ENCODE measurements at places on chromosomes 13 and 19.

DNA sequence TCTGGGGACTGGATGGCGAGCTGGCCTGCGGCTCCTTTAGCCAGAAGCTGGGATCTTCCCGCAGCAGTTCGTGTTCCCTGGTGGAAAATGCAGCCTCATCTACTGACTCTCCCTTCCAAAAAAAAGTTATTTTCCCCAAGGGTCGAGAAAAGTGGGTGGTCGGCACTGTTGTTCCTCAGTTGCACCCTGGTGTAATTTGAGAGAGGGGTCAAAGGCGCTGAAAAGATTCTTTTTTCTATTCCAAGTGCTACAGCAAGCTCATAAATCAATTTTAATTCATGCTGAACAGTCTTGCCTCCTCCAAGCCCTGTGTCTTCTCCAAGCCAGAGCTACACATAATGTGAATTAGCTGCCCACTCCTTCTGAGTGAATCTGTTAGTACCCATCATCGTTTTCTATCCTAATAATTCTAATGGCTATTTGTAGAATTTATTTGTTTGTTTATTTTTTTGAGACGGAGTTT, 774 bp downstream of the SLC25A15 start:
- no peak for DNase-seq

- no peak for DNase-seq
Observed at GRCh38 chr13:28890712-28891111, 70.6 kb downstream of the MTUS2 start.

DNA sequence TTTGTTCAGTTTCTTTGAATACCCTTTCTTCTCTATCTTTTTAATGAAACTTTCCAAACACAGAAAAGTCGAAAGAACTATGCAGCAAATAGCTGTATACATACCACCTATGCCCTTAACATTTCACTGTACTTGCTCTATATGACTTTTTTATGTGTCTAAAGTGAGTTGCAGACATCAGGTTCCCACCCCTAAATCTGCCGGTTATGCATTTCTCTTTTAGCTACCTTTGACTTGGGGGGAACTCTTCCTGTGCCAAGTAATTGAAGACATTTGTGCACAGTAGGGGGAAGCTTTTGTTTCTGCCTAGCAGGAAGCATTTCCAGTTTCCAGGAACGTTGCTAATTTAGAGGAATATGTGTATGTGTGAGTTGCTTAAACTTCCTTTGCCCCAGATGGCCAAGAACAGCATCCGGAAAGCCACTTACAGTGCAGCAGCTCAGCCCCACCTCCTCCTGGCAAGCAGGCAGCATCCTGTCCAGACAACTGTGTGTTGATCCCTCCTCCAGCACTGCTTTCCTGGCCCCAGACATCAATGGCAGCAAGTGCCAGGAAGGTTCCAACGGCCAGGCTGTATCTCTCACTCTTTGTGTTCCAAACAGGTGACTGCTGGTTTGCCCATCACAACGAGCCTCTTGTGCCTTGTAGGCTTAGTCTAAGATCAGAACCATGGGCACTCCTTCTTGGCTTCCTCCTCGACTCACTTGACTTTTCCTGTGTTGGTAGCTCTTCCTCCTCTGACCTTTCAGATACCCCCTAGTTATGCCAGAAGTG, 14.7 kb upstream of the GRAMD1A start:
- DNase-seq: no peak

- no peak for DNase-seq
Observed at GRCh38 chr19:39112338-39112890, 13.2 kb upstream of the PAK4 start.

GRCh38 chr19:20080656-20081055, 2.9 kb downstream of the ZNF90 start:
- DNase-seq: no peak

DNA sequence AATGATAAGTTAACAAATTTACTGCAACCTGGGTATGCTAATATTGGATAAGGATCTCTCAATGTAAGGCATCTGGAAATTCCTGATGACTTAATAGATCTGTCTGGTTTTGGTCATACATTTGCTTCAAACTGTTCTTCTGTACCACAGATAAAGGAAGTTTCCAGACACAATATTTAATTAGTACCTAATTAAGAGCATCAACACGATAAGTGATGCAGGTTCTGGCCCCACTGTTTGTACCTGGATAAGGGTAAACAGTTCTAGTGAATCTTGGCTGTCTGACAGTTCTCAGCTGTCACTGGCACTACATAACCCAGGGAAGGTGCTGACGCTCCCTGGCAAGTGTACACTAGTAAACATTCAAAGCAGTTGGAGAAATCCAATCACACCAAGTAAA, 165.6 kb downstream of the MZT1 start:
- no peak for DNase-seq

GRCh38 chr19:16259385-16260159, 61.9 kb downstream of the AP1M1 start:
- no peak for DNase-seq

DNA sequence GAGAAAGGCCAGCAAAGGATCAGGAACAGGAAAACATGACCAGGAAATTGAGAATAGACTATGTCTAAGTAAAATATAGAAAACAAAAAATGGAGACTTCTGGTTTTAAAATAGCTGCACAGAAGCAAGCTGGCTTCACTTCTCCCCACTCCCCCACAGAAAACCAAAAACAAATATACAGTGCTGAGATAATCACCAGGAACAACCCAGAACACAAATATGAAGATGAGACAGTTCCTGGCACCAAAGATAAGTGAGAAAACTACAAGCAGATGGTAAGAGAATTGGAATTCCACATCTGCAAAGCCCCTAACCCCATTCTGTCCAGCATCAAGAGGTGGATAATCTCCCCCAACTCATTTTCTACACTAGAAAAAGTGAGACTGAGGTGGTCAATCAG, 397.7 kb downstream of the SUCLA2 start:
- DNase-seq: no peak

- DNase-seq: no peak
Observed at GRCh38 chr13:87941226-87941625, 270.1 kb downstream of the SLITRK5 start.

GRCh38 chr13:72850959-72851677, 69.2 kb downstream of the PIBF1 start:
- DNase-seq: no peak

GRCh38 chr13:109389456-109389855, 396.9 kb downstream of the IRS2 start:
- DNase-seq: no peak

- no peak for DNase-seq
Observed at GRCh38 chr13:48436661-48437288, 23.9 kb upstream of the LPAR6 start.

GRCh38 chr19:5326986-5327623, 13.5 kb downstream of the PTPRS start:
- DNase-seq: no peak

DNA sequence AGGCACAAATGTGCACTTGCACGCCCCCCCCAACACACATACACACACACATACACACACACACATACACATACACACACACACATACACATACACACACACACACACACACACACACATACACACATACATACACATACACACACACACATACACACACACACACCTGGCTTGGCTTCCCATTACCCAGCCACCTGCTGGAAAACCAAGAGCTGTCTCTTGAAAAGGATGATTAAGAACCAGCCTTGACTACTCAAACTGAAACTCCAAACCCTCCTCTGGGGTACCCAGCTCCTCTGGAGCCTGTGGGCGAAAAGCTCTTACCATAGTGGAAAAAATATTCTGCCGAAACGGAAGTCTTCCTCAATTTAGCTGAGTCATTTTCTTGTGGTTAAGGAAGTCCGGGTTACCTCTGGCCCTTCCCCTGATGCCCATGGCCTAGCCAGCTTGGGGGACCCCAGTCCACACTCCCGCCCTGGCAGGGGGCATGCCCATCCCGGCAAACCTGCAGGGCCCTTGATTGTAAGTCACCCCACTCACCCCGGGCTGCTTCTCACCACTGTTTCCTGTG, 21.9 kb downstream of the CEBPA start:
- peak; percentile 44 for DNase-seq

DNA sequence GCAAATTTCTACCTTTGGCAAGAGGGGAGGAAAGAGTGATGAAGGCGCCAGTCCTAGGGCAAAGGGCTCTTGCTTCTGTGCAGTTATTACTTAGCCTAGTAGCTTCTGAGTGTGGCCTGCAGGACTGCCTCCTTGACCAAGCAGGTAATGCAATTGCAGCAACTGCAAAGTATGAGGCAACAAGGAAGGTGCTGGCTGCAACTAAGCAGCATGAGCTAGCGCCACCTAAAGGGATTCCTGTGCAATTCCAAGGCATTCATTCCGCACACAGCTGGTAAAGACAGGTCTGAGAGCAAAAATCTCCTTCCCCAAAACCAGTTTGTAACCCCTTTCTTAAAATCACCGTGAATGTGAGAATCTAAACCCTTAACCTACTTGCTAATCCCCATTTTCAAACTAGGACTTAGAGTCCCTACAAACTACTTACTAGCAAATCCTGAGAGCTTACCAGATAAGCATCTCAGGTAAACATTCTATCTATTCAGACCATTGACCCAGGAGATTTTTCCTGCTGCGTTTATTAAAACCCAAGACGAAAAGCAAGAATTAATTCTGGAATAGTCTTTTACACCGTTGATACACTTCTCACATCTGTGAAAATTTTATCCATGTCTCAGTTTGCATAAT, 62.9 kb downstream of the DCT start:
- DNase-seq: no peak

GRCh38 chr13:110907951-110908898, 6.6 kb downstream of the ANKRD10 start:
- no peak for DNase-seq

- DNase-seq: no peak
Observed at GRCh38 chr19:32233091-32233490, 112.3 kb upstream of the ZNF507 start.

- peak; percentile 28 for DNase-seq
Observed at GRCh38 chr19:45253396-45254027, 2.4 kb downstream of the MARK4 start.

DNA sequence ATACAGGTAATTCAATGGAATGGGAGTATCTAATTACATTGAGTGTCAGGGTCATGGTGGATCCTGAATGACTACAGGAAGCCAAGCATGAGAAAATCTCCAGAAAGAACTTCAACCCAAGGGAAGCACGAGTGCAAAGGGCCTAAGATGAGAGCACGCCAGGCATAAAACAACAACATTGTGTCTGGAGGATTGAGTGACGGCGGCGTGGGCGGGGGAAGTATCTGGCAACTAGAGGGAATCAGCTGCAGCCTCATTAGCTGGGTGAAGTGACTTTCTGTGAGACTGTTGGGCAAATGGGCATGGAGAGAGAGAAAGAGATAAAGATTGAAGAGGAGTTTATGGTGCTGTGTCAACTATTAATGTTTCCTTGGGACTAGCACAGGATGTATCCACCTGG, 194.3 kb downstream of the GPC6 start:
- DNase-seq: no peak

- no peak for DNase-seq
Observed at GRCh38 chr19:3725640-3726310, 17.6 kb downstream of the TJP3 start.

DNA sequence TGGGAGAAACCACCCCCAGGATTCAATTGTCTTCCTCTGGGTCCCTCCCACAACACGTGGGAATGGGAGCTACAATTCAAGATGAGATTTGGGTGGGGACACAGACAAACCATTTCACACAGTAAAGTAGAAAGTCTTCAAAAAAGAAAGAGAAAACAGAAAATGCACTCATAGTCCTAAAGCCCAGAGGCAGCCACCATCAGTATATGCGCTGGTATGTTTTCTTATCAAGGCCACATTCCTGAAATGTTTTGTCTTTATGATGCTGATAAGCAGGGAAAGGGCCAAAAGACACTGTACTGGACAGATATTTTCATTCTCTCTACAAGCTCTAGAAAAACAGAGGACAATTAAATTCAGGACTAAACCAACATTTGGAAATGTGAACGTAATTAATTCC, 375.8 kb upstream of the TSHZ3 start:
- DNase-seq: no peak

DNA sequence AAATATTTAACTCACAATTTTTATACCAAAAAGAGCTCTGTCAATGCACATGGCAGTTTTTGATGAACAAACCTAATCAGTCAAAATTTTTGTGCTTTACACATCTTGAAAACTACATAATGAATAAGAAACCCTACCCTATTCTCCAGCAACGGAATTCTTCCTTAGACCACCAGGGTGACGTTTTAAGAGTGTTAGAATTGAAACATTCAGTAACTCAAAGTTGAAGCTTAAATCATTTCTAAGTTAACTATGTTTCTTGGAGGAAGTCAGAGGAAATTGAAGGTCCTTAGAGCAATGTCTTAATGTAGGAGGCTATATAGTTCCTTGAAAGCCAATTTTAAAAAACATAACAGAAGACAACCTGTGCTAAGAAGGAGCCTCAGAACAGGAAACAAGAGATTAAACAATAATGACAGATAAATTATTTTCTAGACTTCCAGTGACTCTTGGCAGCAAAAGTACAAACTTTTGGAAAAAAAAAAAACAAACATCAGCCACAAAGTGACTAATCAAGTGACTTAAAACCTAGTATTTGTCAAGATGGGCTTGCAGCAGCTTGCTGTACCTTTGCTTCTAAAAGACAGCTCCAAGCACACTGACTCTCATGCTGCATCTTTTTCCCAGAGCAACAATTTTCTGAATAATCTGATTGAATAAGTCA, 6.2 kb downstream of the SPRY2 start:
- no peak for DNase-seq

- DNase-seq: peak; percentile 24
Observed at GRCh38 chr13:24228852-24229458, 68.4 kb downstream of the SPATA13 start.

DNA sequence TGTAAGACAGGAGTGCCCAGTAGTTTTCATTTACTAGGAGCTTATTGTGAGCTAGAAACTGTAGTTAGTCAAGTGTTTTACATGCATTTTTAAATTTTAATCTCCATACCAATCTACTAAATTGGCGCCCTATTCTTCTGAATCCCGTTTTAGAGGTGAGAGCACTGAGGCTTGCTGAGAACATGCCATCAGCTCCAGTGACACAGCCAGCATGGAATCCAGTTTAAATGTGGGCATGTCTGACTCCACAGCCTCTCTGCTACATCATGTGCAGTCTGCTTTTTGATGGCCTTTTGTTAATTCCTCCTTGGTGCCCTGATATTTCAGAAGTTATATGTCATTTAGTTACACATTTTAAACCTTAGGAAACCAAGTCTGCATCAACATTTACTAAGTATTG, 325.4 kb downstream of the DLEU7 start:
- no peak for DNase-seq

- no peak for DNase-seq
Observed at GRCh38 chr19:50449236-50449899, 16.7 kb downstream of the MYBPC2 start.
